ENCODE measurements at places on chromosomes 4 and X.

DNA sequence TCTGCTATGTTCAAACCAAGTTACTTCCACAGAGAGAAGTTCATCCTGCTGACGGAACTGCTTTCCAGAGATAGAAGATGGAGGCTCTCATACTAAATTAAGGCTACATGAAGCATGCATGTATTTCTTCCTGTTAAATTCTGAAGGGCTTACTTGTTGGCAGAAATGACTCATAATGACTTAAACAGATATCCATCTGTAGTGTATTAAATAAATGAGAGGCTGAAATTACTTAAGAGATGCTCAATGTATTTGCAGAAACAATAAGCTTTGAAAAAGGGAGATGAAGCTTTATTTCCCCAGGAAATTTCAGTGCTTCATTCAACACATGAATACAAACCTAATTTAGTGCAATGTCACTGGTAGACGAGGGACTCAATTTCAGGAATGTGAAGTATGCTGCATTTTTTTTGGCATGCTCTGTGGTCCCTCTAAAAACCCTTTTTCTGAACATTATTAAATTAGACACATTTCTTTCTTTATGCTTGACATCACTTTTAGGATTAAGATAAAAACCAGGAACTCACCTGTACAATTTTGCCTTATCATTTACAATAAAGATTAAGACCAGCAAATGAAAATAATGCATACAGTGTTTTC lies 759.1 kb upstream of the POU3F4 start:
- no peak for DNase-seq

GRCh38 chr4:81676537-81676936 lies 204.8 kb upstream of the RASGEF1B start:
- no peak for DNase-seq

DNA sequence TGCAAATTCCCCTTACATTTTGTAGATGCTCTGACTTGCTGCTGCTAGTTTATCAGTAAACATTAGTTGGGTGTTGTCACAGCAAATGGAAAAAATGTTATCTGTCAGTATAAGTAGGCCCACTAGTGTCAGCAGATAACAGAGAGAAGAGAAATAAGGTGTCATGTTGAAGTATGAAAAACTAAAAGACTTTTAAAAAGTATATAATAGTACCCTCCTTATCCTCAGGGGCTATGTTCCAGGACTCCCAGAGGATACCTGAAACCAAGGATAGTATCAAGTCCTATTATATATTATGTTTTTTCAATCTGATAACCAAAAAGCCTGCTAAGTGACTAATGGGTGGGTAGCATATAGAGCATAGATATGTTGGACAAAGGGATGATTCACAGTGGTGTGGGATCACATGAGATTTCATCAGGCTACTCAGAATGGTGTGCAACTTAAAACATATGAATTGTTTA lies 11.6 kb upstream of the BMP2K start:
- DNase-seq, result no peak

DNA sequence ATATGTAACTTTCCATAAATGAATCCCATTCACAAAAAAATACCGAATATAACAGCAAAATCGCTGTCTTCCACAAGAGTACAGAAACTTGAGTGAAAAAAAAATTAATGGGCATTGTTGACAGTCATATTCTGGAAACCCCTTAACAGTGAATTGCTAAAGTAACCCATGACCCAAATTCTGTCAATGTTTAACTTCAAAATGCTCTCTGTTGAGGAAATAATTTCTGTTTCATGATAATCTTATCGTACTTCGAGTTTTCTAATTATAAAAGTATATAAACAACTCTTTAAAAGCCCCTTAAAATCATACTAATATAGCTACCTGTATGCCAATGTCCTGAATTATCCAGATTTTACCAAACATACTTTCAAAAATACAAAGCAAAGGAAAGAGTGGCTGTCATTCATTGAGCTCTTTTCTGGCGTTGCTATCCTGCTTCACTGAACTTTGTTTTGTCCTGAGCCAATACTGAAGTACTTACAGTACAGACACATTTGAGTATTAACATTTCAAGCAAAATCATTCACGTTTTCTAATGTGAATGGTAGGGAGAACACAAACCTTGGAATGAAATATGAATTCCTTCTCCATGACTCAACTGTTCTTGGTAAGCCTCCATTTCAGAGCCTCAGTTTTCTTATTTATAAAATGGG lies 2.4 kb downstream of the XAGE3 start:
- DNase-seq, result no peak

- DNase-seq, result no peak
Measured at GRCh38 chrX:9182041-9182440, 148.1 kb upstream of the FAM9B start.

DNA sequence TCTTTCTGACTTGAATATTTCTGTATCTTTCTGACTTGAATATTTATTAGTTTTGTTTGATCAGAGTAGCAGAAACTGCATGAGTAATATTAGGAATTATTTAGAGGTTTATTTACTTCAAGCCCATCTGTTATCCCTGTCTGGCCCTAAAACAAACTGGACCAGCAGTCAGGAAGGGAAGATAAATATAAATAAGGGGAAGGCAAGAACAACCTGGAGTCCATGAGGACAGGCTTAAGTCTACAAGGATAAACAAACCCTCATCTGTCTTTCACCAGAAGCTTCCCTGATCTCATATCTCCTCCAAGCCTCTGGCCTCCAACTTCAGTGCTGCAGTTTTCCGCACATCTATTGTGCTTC lies 524.9 kb downstream of the CENPC start:
- no peak for DNase-seq

GRCh38 chr4:152880263-152880662 lies 55.9 kb upstream of the FHDC1 start:
- no peak for DNase-seq

GRCh38 chr4:138672393-138672976 lies 343.1 kb upstream of the NOCT start:
- no peak for DNase-seq

GRCh38 chrX:66200050-66200664 lies 36.1 kb downstream of the HEPH start:
- no peak for DNase-seq

DNA sequence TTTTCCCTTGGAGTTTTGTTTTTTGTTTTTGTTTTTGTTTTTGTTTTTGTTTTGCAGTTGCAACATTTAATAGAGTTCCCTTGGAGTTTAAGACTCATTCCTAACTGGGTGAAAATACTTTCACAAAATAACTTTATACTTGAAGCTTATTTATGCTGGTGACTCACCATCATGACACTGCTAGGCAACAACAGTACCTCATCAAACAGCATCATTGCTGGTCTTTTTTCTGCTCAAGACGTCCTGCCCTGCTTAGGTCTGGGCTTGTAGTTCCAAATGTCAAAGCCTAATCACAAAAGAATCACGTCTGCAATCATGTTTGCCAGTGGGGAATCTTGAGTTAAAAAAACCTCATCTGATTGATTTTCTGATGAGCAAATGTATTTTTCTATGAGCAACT lies 105.7 kb upstream of the PRPS2 start:
- no peak for DNase-seq

DNA sequence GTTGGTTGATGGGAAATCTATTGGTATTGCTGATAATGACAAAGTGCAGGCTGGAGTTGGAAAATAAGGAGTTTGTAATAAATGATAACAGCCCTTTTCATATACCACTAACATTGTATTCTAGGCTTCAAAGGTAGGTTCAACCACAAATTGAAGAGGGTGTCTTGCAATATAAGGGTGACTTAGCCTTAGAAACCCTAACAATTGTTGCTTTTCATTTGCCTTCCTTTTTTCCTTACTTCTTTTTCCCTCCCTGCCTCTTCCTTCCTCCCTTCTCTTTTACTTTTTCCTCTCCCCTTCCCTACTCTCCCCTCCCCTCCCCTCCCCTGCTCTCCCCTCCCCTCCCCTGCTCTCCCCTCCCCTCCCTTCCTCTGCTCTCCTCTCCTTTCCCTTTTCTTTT lies 10.9 kb upstream of the AGA start:
- DNase-seq, result no peak

DNA sequence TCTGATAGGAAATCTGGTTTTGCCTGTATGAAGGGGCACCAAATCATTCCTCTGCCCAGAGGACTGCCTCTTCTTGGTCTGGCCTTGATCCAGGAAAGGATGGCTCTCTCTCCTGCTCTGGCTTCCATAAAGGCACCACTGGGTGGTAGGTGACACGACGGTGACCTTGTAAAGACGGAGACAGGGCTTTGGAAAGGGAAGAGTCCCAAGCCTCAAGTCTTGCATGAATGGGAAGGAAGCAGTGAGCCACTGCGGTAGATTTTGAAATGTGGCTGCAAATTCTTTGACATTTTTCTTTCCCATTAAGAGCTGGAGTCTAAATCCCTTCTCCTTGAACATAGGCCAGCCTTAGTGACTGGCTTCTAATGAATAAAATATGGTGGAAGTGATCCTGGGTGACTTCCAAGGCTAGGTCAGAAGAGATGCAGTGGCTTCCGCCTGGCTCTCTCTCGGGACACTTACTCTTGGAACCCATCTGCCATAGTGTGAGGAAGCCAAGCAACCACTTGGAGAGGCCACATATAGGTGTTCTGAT lies 347.4 kb downstream of the BCOR start:
- DNase-seq, result no peak

DNA sequence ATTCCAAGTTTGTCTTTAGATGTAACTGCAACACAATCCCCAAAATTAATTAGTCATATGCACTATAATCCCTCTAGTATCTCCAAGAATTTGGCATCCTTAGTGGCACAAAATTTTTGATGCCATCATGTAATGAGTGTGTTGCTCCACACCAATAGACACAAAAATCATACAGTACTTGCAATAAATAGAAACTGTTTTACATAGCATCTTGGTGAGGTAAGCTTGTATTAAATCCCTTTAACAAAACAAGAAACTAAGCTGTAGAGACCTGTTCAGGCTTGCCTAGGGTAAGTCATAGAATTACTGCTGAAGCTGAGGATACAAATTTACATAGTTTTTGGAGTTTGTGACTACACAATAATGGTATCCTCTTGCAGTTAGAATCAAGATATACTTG lies 64.5 kb upstream of the PRSS12 start:
- DNase-seq, result no peak

- no peak for DNase-seq
Measured at GRCh38 chr4:80420638-80421037, 85.1 kb downstream of the CFAP299 start.

- no peak for DNase-seq
Measured at GRCh38 chr4:188078116-188078515, 31.3 kb downstream of the TRIML2 start.

- DNase-seq, result no peak
Measured at GRCh38 chrX:33892670-33893069, 239.4 kb downstream of the FAM47A start.

DNA sequence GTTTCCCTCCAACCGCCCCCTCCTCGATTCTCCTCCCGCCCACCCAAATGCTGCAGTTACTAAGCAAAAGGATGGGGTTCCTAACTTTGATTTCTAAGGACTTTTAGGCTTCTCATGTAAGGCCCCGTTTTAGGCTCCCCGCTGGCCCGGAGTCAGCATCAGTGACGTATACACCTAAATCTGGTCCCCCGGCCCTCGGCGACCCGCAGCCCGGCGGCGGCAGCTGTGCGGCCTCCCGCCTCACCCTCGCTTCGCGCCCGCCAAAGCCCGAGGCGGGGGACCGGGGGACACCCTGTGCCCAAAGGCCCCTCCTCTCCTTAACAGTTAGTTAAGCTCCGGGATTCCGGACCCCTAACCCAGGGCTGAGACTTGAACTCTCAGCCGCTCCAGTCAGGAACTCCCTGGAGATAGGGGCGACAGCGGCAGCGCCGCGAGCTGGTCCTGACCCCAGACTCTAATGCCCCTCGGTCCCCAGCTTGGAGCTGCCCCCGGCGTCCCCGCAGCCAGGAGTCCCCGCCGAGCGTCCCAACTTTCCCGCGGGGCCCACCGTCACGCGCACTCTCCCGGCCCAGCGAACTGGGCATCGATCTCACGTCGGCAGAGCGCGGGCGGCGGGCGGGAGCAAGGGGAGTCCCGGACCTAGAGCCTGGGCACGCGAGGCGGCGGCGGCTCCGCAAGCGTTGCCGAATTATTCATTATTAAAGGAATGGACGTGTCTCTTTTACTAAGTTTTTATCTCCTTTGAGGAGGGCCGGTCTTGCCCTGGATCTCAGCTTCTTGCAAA lies 1.5 kb upstream of the NR3C2 start:
- DNase-seq, result no peak

DNA sequence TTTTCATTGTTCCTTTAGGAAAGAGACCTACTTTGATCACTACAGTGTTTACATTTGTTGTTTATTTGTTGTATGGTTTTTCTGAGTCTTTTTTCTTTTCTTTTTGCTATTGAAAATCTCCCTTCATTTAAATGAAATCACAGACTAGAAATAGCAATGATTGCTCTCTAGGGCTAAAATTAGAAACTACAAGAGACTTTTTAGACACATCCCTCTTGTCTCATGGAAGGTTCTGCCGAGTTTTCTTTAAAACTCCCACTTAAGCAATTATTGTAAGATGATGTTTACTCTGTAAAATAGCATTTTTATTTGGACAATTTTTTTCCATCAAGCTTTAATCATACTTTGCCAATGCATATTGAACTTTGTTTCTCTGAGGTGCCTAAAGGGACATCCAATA lies 136.6 kb downstream of the PALLD start:
- DNase-seq, result no peak

GRCh38 chrX:148573119-148573518 lies 72.7 kb downstream of the AFF2 start:
- no peak for DNase-seq

GRCh38 chr4:957231-957580 lies 16.2 kb downstream of the DGKQ start:
- no peak for DNase-seq

DNA sequence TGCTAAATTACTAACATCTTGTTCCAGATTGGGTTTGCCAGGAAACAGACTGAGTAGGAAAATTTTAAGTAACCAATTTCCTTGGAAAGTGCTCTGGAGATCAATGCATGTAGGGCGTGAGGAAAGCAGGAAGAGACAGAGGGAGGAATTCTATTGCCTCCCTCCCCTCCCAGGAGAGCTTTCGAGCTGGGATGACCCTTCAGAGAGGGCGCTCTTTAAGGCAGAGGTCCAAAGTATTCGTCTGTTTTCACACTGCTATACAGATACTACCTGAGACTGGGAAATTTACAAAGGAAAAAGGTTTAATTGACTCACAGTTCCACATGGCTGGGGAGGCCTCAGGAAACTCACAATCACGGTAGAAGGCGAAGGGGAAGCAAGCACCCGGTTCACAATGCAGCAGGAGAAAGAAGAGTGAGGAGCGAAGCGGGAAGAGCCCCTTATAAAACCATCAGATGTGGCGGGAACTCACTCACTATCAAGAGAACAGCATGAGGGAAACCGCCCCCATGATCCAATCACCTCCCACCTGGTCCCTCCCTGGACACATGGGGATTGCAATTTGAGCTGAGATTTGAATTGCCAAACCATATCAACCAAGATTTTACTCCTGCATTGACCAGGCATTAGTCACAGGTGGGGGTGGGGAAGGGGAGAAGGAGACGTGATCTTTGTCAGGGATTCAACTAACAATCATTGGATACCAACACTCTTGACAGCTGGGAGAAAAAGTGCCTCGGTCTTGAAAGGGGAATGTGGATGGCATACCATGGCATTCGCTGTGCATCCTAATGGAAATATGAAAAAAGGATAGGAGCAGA lies 63.8 kb downstream of the SLITRK2 start:
- DNase-seq, result no peak

- no peak for DNase-seq
Measured at GRCh38 chr4:75992462-75992861, 1.7 kb upstream of the SDAD1 start.

GRCh38 chr4:181301735-181302710 lies 941.2 kb upstream of the TENM3 start:
- no peak for DNase-seq
